Natural killer cell (primary cell): ENCODE measurements at places on chromosomes 3 and 15.

- no peaks in the 10 kb centered on the region for H3K27me3 ChIP-seq
- no peak overlapping the region for H3K4me3 ChIP-seq
- peaks cover 21% of the 10 kb centered on the region for H3K4me1 ChIP-seq
- H3K27ac ChIP-seq, result no peak overlapping the region
- DNase-seq, result no peak
Measured at GRCh38 chr3:72255791-72256559, 471.0 kb upstream of the PROK2 start.

DNA sequence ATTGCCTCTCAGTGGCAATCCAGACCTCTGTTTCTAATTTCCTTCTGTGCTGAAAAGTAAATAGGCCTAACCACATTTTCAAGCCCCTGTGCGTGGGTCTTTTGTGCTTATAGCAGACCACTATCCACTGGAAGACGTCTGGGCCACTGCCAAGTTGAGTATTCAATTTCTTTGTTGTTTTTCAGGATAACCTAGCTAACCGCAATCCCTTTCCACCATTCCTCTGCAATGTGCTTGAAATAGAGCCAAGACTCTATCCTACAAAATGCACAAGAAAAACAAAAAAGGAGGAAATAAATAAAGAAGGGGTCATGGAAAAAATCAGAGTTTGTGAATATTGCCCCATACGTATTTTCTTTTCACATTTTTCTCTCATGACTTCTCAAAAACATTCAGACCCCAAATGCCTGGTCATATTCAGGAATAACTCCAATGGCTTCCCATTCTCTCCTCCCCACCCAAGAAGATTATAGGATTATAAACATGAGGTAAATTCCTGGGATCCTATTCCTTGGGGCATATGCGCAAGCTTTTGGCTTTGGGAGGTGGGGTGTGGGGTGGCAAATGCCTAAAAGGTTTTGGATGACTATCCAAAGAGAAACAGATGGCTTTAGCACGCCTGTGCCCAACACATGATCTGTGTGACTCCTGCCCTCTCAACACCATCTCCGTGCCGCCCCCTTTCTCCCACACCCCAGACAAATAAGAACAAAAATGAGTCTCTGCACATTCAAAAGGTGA lies 217.9 kb upstream of the THBS1 start:
- no peak overlapping the region for H3K27ac ChIP-seq
- no peak for DNase-seq
- no peaks in the 10 kb centered on the region for H3K36me3 ChIP-seq
- no peaks in the 10 kb centered on the region for H3K4me1 ChIP-seq

GRCh38 chr15:39530480-39531342 lies 50.2 kb upstream of the THBS1 start:
- DNase-seq, result no peak
- H3K36me3 ChIP-seq, result no peaks in the 10 kb centered on the region
- peaks cover 7% of the 10 kb centered on the region for H3K4me1 ChIP-seq
- no peak overlapping the region for H3K4me3 ChIP-seq
- no peak overlapping the region for H3K27ac ChIP-seq

DNA sequence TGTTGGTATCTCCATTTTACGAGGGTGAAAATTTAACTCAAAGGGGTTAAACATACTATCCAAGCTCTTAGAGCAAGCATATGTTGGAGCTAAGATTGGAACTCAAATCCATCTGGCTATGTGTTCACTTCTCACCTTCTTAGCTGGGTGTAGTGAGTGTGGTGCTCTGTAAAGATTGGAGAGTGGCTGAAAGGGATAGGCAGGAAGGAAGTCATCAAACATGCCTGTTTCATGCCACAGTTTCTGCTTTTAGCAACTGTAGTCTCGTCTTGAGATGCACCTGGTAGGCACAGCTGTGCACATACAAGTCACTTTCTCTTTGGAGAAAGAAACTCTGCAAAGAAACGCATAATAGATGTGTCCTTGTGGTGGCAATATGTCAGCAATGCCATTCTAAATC lies 189.1 kb upstream of the MDFIC2 start:
- no peaks in the 10 kb centered on the region for H3K27me3 ChIP-seq
- H3K36me3 ChIP-seq, result no peaks in the 10 kb centered on the region
- no peak for DNase-seq

- no peak overlapping the region for H3K4me3 ChIP-seq
- DNase-seq, result no peak
- H3K27me3 ChIP-seq, result no peaks in the 10 kb centered on the region
- H3K27ac ChIP-seq, result no peak overlapping the region
Measured at GRCh38 chr3:13316603-13317002, 103.5 kb downstream of the NUP210 start.

DNA sequence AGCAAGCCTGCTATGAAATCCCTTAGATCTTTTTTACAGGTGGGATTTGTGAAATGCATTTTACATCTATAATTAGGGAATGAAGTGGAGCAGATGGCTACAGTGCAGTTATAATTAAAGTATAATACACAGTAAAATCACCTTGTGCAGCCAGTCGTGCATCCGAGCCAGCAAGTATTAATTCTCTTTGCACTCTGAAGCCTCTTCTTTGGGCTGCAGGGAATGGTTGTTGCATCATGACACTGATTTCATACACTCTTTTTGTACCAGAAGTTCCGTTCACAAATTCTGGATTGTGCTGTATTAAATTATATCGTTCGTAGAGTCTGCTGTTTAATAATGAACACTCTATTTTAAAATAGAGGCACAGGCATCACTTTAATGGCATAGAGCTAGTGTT lies 28.7 kb upstream of the TP63 start:
- H3K36me3 ChIP-seq, result no peaks in the 10 kb centered on the region
- H3K4me1 ChIP-seq, result no peaks in the 10 kb centered on the region
- no peak overlapping the region for H3K4me3 ChIP-seq
- no peaks in the 10 kb centered on the region for H3K27me3 ChIP-seq
- no peak overlapping the region for H3K27ac ChIP-seq
- no peak for DNase-seq

DNA sequence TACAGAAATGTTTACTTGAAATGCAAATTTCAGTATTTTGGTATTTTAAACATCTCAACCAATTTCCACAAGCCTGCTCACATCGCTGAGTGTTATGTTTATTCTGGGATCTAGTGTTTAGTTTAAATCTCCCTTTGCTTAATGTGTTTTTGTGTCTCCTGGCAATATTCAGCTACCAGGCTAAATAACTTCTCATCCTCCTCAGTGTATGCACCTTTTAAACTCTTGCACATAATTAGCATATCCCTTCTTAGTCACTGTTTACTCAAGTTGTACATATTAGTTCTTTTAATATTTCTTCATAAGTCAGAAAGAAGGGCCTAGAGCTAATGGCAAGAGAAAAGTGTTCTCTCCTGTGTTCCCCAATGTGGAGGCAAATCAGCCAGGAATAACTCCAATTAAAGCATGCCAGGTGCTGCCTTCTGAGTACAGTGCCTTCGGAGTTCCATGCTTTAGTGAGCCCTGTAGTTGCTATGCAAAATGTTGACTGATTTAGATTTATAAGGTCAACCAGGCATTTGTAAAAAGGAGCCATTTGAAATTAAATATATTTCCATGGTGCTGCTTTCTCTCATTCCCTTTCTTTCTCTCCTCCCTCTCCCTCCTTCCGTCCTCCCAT lies 234.3 kb downstream of the GAP43 start:
- no peak for DNase-seq
- H3K4me3 ChIP-seq, result no peak overlapping the region
- peaks cover 3% of the 10 kb centered on the region for H3K27me3 ChIP-seq
- H3K4me1 ChIP-seq, result no peaks in the 10 kb centered on the region
- H3K27ac ChIP-seq, result no peak overlapping the region

GRCh38 chr3:100882571-100882984 lies 110.6 kb downstream of the ABI3BP start:
- no peaks in the 10 kb centered on the region for H3K36me3 ChIP-seq
- no peak overlapping the region for H3K4me3 ChIP-seq
- DNase-seq, result no peak
- H3K4me1 ChIP-seq, result no peaks in the 10 kb centered on the region
- no peaks in the 10 kb centered on the region for H3K27me3 ChIP-seq
- no peak overlapping the region for H3K27ac ChIP-seq

GRCh38 chr15:61480863-61481262 lies 251.8 kb upstream of the RORA start:
- no peaks in the 10 kb centered on the region for H3K36me3 ChIP-seq
- H3K27me3 ChIP-seq, result no peaks in the 10 kb centered on the region
- no peak overlapping the region for H3K4me3 ChIP-seq

DNA sequence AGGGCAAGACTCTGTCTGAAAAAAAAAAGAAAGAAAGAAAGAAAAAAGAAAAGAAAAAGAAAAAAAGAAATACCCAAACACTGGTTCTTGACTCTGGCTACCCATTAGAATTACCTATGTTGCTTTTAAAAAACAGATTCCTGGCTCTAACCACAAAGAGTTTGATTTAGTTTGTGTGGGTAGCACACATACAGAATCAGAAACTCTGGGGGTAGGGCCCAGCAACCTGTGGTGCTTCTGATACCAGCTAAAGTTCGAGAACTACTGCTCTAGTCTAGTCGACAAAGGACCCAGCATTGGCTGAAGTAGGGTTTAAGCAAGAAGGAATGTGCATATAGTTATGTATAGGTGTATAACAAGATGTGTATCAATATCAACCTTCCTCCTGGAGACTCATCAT lies 392.7 kb downstream of the EFHB start:
- no peak for DNase-seq
- no peak overlapping the region for H3K4me3 ChIP-seq
- no peaks in the 10 kb centered on the region for H3K27me3 ChIP-seq
- peaks cover 5% of the 10 kb centered on the region for H3K4me1 ChIP-seq

GRCh38 chr3:65855370-65856100 lies 183.2 kb downstream of the MAGI1 start:
- H3K4me3 ChIP-seq, result no peak overlapping the region
- H3K4me1 ChIP-seq, result no peaks in the 10 kb centered on the region
- no peaks in the 10 kb centered on the region for H3K27me3 ChIP-seq
- H3K27ac ChIP-seq, result peak overlapping the region; percentile 35

DNA sequence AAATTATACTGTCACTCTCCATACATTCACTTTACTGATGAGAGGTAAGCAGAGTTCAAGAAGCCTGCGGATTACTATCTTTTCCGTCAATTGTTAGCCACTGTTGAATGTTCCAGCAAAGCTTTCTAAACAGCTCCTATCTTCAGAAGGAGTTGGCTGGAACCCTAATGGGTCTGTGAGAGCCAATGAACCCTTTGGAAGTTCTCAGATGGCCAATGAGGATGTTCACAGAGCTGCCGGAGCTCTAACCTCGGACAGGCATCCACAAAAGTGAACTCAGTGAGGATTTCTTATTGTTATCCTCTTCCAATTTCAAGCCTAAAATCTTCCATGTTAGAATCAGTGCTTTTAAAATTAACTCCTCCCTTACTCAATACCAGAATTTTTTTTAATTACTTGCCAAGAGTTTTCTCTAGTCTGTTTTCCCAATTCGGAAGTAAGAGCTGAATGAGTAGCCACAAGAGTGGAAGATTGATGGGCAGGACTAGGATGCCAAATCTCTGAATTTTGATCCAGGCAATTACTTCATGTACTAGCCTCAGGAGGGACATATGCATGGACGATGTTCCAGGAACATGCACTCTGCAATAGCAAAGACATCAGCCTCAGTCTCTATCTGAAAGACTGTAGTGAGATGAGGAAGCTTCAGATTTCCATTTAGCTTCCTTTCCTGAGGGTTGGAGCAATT lies 78.1 kb downstream of the AGBL1 start:
- no peak overlapping the region for H3K4me3 ChIP-seq
- H3K4me1 ChIP-seq, result no peaks in the 10 kb centered on the region
- peaks cover 2% of the 10 kb centered on the region for H3K27me3 ChIP-seq
- no peak overlapping the region for H3K27ac ChIP-seq
- no peak for DNase-seq
- no peaks in the 10 kb centered on the region for H3K36me3 ChIP-seq

DNA sequence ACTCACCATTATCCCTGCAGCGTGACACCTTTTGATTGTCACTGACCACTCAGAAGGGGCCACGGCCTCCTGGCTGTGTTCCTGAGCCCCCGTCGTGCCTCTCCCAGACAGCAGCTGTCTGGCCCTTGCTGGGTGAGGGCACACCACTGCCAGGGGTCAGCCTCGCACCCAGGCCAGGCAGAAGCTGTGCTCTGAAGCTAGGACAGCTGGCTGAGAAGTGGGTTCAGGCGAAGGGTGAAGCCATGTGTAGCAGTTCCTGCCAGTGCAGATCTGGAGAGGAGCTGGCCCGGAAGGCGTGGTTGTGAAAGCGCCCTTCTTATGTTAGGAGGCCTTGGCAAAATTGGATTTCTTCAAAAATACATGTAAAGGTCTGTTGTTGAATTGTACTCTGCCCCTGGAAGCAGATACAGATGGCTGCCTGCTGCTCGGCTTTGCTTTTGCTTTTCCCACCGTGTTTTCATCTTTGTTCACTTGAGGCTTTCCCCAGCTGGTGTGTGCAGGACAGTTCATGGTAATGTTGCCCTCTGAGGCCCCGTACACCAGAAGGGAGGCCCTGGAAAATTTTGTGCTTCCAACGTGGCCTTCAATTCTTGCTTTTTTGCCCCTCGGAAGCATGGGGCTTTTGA lies 49.1 kb downstream of the KLHL25 start:
- H3K36me3 ChIP-seq, result peaks cover 86% of the 10 kb centered on the region
- H3K27ac ChIP-seq, result no peak overlapping the region
- H3K4me3 ChIP-seq, result no peak overlapping the region

DNA sequence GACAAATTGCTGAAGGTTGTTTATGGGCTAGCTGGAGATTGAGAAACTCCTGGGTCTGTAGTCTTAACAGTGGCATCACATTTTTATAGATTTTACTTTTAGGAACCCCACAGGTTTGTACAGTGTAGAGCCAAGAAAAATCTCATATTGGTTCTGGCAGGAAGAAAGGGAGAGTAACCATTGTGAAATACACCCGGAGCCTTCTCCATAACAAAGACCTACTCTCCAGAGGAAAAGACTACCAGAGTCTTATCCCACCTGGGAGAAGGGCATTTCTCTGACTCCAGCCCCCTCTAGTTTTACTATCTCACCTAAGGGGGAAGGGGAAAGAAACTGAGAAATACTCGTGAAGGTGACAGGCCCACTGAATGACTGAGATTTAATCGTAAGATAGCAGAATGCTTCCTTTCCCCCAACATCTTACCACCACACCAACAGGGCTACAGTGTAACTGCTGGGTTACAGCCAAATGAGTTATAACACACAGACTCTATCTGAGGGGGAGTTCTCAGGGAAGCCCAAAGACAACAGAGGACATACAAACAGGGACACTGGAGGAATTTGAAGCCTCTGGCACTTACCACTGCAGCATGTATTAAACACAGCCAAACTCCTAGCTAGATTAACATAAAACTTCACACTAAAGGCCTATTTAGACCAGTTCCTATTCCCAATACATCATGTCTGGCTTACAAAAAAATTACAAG lies 56.1 kb downstream of the SYN2 start:
- no peaks in the 10 kb centered on the region for H3K4me1 ChIP-seq
- H3K27me3 ChIP-seq, result no peaks in the 10 kb centered on the region
- H3K4me3 ChIP-seq, result no peak overlapping the region
- no peak for DNase-seq
